ENCODE measurements at places on chromosomes 7 and 10.

DNA sequence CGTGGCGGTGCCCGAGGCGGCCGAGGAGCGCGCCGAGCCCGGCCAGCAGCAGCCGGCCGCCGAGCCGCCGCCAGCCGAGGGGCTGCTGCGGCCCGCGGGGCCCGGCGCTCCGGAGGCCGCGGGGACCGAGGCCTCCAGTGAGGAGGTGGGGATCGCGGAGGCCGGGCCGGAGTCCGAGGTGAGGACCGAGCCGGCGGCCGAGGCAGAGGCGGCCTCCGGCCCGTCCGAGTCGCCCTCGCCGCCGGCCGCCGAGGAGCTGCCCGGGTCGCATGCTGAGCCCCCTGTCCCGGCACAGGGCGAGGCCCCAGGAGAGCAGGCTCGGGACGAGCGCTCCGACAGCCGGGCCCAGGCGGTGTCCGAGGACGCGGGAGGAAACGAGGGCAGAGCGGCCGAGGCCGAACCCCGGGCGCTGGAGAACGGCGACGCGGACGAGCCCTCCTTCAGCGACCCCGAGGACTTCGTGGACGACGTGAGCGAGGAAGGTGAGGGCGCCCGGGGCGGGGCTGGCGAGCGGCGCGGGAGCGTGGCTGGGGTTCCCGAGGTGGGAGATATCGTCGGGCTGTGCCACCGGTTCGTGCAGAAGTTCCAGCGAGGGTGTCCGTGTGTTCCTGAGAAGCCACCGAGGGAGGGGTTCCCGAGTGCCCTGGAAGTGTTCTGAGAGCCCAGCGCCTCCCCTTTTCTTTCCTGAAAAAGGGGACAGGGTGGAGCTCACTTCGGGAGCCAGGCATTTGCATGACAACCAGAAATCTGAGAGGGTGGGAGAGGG is 495 bp downstream of the EIF3B start:
- DNase-seq: no peak

GRCh38 chr10:60246382-60246781 is 143.3 kb downstream of the ANK3 start:
- DNase-seq: no peak

- no peak for DNase-seq
Measured at GRCh38 chr7:148991536-148991935, 36.8 kb downstream of the PDIA4 start.

- no peak for DNase-seq
Measured at GRCh38 chr10:114304571-114305421, 65.7 kb downstream of the VWA2 start.

DNA sequence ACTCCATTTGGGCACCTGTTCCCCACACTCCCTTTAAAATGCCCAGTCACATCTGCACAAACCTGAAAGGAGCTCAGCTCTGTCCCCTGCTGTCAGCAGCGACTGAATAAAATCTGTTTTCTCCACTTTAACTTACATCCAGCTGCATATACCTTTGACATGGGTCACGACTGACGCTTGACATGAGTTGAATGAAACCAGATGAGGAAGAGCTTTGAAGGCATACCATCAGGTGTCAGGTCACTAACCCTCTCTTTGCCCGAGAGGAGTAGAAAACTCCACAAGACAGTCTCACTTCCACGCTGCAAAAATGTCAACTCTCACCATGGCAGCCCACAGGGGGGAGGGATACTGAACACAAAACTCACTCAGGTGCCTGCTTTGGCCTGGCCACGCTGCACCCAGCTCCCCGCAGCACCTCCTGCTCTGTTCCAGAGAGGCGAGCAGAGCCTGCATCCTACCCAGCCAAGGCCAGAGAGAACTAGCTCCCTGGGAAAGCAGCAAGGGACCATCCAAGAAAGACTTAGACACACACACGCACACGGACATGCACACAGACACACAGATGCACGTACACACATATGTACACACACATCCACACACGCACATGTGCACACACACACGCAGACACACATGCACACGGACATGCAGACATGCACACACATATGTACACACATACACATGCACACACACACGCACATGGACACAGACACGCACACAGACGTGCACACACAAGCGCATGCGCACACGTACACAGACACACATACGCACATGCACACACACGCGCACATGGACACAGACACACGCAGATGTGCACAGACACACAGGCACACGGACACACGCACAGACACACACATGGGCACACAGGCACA is 191.0 kb downstream of the MAD1L1 start:
- no peak for DNase-seq

DNA sequence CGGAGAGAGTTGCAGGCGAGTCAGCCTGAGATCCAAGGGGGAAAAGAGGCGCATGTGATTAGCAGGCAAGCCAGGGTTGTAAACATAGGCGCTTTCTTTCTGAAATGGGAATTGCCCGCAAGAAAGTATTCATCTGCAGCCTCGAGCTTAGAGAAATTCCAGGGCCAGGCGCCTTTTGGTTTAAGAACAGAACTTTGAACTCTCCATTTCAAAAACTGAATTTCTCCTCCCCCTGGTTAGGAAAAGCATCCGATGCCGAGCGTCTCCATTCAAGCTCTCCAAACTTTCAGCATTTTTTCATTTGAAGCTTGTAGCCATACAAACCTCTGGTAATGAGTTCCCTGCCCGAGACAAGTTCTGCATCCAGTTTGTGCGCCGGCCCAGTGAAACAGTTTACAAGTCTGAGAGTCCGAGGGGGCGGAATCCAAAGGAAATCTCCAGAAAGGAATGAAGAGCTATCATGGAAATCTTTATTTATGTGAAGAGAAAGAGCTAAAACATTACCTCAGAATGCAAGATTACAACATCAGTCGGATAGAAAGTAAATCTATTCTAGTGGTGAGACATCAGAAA is 69.9 kb downstream of the FAM204A start:
- DNase-seq: no peak

Data from brain microvascular endothelial cell (primary cell).